ENCODE measurements at places on chromosomes 5 and 9.

GRCh38 chr9:18888290-18888689 lies 144.7 kb downstream of the SAXO1 start:
- no peak for DNase-seq

DNA sequence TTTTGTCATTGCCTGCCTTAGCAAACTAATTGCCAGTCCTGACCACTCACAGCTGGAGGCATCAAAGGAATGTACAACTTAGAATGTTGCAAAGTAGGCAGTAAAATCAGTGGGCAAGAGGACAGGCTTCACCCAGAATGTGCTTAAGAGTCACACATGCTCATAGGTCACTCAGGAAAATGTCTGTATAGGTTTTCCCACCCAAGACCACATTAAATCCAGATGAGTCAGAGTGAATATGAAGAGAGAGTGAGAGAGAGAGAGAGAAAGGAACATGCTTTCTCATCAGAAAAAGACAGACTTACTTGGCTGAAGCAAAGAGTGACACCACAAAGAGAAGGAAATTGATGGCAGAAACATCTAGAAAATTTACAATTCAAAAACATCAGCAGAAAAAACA lies 37.9 kb downstream of the PLEKHG4B start:
- DNase-seq, result no peak

DNA sequence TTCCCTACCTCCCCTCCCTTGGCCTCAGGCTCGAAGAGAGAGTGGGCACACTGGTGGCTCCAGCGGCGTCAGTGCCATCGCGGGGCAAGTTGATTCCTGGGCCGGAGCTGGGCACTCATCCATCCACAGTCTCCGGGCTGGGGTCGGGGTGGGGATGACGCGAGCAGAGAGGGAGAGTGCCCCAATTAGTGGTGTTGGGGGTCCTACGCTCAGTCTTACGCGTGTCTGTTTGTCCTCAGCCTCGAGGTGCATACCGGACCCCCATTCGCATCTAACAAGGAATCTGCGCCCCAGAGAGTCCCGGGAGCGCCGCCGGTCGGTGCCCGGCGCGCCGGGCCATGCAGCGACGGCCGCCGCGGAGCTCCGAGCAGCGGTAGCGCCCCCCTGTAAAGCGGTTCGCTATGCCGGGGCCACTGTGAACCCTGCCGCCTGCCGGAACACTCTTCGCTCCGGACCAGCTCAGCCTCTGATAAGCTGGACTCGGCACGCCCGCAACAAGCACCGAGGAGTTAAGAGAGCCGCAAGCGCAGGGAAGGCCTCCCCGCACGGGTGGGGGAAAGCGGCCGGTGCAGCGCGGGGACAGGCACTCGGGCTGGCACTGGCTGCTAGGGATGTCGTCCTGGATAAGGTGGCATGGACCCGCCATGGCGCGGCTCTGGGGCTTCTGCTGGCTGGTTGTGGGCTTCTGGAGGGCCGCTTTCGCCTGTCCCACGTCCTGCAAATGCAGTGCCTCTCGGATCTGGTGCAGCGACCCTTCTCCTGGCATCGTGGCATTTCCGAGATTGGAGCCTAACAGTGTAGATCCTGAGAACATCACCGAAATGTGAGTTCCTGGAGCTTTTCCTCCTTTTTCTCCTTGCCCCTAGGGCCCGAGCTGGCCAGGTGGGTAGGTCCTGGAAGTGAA lies 861 bp downstream of the NTRK2 start:
- DNase-seq, result no peak

- DNase-seq, result no peak
Observed at GRCh38 chr9:120438836-120439546, 141.0 kb downstream of the CDK5RAP2 start.

DNA sequence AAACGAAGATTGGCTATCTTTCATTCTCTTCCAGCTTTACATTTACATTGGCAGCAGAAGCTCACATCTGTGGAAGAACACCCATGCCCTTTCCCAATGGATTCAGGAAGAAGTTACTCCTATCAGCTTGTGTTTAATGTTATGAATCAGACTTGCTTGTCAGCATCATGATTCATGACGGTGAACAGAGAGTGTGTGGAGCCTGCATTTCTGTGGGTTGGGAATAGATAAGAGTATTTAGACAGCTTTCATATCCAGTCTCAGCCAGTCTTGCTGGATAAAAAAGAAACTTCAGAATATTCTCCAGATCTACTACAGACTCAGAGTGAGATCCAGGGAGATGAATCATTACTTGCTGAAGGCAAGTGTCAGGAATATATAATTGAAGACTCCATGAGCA lies 812.9 kb upstream of the ZNF608 start:
- DNase-seq, result no peak

DNA sequence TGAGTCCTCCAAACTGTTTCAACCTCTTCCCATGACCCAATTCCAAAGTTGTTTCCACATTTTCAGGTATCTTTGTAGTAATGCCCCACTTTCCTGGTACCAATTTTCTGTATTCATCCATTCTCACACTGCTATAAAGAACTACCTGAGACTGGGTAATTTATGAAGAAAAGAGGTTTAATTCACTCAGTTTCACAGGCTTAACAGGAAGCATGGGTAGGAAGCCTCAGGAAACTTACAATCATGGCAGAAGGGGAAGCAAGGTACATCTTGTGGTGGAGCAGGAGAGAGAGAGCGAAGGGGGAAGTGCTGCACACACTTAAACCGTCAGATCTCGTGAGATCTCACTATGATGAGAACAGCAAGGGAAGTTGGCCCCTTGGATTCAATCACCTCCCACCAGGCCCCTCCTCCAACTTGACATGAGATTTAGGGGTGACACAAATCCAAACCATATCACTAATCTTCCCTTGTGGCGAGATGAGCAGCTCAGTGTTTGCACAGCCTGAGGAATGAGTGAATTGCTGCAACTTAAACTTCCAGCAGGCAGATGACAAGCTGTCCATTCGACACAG lies 42.9 kb downstream of the TRIP13 start:
- DNase-seq, result no peak

GRCh38 chr5:100901821-100902341 lies 1.2 kb downstream of the ST8SIA4 start:
- no peak for DNase-seq

- no peak for DNase-seq
Observed at GRCh38 chr5:56594792-56595191, 220.6 kb upstream of the MAP3K1 start.

Data from mesenteric fat pad (tissue), 1 donor.